ENCODE measurements at places on chromosomes 5 and 9.

DNA sequence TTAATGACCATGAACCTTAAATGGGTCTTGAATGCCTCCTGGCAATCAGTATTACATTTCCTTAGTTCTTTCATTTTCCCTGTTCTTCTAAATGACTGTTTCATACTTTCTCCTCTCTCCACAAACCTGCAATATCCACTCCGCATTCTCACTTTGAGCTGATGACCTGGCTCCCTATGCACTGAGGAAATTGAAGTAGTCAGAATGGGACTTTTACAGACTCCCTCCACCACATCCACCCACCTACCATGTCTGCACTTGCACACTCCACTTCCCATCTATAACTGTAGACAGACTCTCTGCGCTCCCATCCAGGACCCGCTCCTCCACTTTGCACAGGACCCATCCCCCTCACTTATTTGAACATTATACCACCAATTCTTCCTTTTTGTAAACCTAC lies 36.2 kb upstream of the GZMA start:
- DNase-seq, result no peak

GRCh38 chr5:31476738-31477141 lies 55.2 kb downstream of the DROSHA start:
- DNase-seq, result no peak

DNA sequence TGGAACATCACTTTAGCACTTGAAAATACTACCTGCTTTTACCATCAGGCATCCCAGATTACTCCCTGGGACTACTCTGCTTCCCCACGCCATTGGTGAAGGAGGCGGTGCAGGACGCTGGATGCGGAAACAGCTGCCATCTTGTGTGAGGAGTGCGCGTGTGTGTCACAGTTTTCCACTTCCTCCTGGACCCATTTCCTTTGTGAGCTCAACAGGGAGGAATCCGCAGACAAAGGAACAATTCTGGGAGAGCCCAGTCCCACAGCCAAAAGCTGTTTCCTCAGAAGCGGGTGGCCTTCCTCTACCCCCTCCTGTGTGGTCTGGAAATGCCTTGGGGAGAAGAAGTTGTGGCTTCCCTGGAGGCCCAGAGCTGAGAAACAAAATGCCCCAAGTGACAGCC lies 16.8 kb downstream of the AFAP1L1 start:
- DNase-seq, result no peak

GRCh38 chr5:28104080-28104479 lies 1065.7 kb upstream of the CDH9 start:
- no peak for DNase-seq

GRCh38 chr5:14908172-14908571 lies 36.6 kb upstream of the ANKH start:
- DNase-seq, result peak; percentile 70

- DNase-seq, result peak; percentile 78
These were observed 110.7 kb downstream of the NR6A1 start for GRCh38 chr9:124660341-124660801.

GRCh38 chr5:16538006-16538405 lies 72.4 kb upstream of the ZNF622 start:
- DNase-seq, result no peak

- peak; percentile 4 for DNase-seq
These were observed 503.0 kb downstream of the SPATA31D1 start for GRCh38 chr9:82491604-82492003.

DNA sequence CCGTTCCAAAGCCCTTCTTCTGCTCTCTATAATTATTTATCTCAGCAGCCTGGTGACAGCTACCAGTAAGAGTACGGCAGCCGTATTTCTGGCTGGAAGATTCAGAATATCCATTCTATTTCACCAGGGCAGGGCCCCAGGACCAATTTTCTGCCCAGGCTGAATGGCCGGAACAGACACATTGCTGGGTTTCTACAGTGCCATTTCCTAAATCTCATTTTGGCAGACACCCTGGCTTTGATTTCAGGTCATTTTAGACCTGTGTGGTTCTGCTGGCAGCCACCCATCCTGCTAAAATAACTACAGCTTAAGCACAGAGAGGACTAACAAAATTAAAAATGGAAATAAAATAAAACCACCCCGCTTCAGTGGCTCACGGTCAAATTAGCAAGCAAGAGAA lies 95.0 kb downstream of the CRB2 start:
- no peak for DNase-seq

- DNase-seq, result no peak
These were observed 251.4 kb downstream of the ARHGAP26 start for GRCh38 chr5:143021595-143021994.
